ENCODE measurements at places on chromosomes 6 and 20.

DNA sequence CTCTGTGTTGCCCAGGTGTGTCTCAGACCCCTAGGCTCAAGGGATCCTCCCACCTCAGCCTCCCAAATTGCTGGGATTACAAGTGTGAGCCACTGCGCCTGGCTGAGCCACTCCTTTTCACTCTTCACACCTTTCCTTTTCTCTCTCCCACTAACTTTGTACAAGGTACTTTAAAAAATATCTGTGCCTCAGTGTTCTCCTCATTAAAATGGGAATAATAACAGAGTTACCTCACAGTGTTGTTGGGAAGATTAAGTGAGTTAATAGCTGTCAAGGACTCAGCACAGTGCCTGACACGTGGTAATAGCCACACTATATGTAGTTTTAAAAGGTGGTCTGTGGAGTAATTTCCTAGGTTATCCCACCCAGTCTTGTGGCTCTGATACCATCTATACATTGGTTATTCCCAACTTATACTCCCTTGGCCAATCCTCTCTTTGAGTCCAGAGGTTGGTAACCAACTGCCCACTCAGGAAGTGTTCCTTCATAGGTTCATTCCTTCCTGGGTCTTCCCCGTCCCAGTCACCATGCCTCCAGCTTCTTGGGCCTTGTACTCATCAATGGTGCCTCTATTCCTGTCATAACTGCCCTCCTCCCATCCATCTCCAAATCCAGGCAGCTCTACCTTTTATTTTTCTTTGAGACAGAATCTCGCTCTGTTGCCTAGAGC lies 78.6 kb upstream of the NAA20 start:
- DNase-seq = no peak

DNA sequence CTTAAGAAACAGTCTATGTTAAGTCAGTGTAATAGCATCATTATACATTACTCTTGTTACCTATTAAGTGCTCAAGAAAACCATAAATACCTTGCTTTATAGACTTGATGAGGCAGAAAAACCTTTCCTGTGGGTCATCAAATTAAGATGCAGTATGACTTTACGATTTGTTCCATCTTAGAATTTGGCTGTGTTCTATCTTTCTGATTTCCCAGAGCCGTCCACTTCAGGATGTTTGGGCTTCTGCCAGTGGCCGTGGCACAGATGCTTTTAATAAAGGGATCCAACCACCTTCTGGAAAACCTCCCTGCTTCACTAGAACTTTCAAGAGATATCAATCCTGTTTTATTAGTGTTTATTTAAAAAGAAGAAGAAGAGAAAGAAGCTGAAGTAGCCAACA lies 71.2 kb downstream of the PDE7B start:
- DNase-seq = peak; percentile 53

DNA sequence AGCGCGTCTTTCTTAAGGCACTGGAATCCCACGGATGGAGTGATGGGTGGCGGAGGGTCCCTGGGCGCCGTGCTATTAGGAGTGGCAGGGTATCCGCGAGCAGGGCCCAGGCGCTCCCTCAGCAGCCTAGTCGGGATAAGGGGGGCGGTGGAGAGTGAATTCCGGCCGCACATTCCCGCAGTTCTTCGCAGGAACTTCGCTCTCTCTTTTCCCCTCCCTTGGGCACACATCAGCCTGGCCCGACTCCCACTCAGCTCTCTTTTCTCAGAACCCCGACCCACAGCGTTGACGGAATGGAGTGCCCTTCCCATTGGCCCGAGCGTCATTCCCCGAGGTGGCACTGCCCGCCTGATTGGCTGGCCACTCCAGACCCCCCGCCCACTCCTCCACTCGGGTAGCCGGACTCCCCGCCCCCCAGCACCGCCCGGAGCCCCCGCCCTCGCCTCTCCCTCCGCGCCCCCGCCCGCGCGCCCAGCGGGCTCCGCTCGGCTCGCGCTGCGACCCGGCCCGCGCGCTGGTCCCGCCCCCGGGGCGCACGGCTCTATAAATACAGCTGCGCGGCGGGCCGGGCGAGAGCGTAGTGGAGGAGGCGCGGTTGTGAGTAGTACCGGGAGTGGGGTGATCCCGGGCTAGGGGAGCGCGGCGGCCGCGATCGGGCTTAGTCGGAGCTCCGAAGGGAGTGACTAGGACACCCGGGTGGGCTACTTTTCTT lies at the start of gene ID4:
Gene ID4, plus strand, starts transcription at position 572 of the 712 bp plus-strand sequence. CDS start 385 bp downstream, outside the sequence.
- peak; percentile 93 for DNase-seq

- no peak for DNase-seq
Measured at GRCh38 chr6:1801401-1801800, 191.7 kb downstream of the FOXC1 start.

- DNase-seq = no peak
Measured at GRCh38 chr6:155419161-155419560, 36.5 kb downstream of the NOX3 start.

DNA sequence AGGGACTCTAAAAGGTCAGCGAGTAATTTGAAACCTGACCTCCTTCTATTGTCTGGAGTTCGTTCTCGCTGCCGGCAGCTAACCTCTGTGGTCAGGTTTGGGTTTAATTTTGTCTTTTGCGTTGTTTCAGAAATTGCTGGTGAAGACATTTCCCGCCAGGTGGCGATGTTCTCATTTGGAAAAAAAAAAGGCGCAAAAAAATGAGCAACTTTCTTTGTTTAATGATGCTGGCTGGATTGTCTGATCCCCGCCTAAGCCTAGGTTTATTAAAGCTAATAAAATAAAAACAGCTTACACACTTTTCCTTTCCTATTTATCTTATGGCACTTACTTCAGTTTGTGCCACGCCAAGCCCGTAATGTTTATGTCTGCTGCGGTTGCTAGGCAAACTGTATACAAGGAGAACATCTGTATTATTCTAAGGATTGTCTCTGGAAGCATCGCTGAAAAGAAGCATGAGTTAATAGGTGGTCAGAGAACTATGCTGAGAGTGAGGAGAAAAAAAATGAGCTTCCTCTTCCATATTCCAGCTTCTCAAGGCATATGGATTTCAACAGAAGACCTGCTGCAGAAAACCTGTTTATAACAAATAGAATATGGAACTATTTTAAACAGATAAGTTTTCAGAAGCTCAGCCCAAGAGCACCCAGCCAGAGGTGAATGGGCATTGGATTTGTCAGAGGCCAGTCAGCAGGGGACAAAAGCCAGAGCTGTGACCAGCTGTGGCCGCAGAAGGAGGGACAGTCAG lies 205.7 kb downstream of the DOK5 start:
- DNase-seq = peak; percentile 33

DNA sequence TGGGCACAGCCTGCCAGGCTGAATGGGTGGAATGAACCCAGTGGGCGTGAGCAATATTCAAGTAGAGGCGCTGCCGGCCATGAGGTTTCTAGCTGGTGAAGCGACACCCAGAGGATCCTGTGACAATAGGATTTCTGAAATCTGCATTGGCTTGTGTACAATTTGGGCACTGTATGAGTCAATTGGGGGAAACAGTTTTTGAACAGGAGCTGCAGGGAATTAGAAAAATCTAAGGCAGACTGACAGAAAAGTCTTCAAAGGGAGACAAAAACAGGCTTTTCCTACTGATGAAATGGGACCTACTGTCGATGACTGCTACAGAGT lies 148.8 kb upstream of the PROKR2 start:
- DNase-seq = peak; percentile 8

GRCh38 chr20:44959082-44959637 lies 1.0 kb downstream of the TOMM34 start:
- peak; percentile 37 for DNase-seq

DNA sequence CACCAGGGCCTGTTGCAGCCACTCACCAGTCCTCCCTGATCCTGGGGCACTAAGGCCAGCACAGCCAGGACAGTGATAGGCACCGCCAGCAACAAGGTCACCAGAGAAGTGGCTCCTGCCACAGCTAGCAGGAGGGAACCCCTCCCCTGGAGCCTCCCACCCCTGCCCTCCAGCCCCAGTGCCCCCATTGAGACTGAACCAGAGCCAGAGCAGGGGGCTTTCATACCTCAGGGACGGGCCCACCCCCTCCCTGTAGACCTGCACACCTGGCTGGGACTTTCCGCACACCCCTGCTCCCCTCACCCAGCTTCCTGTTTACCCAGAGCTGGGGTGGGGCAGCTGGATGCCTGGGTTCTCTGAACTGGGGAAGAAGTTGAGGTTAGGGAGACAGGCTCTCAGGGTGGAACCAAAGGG lies at the start of gene LTB:
Gene LTB, minus strand, starts transcription at position 195 of the 414 bp plus-strand sequence. Its CDS starts 7 bp downstream, at position 188.
- DNase-seq = no peak

- DNase-seq = no peak
Measured at GRCh38 chr20:53582251-53582570, 11.4 kb downstream of the ZNF217 start.

Measured in MG63 (cell line).